T follicular helper cell (primary cell): ENCODE measurements at places on chromosomes 12 and 14.

GRCh38 chr14:56040121-56040520, 78.1 kb upstream of the PELI2 start:
- no peak for DNase-seq

DNA sequence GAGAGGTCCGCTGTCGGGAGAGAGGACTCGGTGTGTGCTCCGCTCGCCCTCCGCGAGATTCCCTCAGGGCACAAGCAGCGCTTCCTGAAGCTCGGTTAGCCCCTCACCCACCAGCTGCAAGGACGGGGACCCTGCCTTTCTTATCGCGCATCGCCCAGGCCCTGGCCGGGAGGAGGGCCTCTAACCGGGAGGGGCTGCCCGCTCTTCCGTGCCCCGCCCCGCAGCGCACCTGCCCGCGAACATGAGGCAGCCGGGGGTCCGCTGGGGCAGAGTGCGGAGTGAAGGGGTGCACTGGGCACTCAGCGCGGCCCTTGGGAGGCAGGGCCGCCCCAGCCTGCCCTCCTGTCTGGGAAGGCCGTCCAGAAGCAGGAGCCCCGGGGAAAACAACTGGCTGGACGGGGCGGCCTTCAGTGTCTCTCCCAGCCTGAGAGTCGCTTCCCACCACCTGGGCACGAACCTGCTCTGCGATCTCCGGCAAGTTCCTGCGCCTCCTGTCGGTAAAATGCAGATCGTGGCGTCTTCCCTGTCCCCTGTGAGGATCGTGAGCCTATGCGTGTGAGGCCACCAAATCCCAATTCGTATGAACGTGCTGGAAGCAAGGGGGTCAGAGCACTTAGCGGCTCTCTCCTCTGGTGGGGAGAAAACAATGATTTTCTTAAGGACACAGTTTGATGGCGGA, 28.0 kb upstream of the ADIPOR2 start:
- DNase-seq = peak; percentile 45

DNA sequence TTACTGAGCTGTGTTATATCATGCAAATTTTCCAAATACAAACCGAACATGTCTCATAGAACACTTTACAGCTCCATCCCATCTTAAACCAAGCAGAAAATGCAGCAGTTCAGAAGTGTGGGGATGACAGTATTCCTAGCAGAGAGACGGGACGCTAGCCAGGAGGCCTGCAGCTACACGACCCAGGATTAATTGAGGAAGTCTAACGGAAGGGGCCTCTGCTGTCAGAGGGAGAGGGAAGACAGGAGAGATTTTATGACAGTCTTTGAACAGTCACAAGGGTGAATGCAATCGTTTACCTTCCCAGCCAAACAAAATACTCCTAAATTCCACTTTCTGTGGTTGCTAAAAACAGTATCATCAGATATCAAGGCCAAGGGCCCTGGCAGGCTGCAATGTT, 261.9 kb downstream of the TMEM132D start:
- no peak for DNase-seq

GRCh38 chr12:12791756-12792369, 6.4 kb downstream of the APOLD1 start:
- DNase-seq = no peak

GRCh38 chr14:44812672-44813071, 149.1 kb downstream of the KLHL28 start:
- DNase-seq = no peak

- DNase-seq = no peak
Observed at GRCh38 chr12:123516216-123516780, 17.2 kb downstream of the RILPL1 start.
